ENCODE measurements at places on chromosomes 5 and 9.

DNA sequence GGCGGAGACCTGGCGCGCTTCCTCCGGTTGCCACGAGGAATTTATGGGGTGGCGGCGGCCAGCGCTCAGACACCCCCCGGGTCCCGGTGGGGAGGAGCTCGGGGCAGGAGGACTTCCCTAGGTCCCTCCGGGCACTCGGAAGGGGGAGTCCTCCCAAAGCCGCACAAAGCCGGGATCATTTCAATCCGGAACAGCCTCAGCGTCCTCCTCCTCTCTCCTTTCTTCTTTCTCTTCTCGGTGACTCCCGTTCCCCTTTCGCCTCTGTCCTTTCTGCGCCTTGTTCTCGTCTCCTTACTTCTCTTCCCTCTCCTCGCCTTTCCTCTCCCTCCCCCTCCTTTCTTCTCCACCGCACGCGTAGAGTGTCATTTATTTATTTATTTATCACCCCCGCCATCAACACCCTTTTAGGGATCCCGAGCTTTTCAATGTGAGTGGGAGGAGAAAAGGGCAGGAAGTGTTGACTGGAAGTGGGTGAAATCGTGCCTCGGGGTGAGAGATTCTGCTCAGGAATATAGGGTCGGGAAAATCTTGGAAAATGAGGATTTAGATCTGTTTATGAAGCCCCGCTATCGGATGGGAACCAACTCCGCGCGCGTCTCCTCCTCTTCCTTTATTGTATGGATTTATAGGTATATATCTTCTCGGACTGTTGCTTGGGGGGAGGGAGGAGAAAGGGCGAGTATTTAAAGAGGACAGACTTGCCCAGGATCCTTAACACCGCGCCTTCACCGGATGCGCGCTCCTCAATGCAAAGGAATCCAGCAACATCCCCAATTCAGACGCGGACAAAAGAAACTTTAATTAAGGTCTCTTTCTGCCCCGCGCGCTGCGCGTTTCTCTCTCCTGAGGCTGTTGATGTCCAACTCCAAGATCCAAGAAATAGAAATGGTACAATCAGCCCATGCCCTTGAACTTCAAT, 2.0 kb upstream of the ZNF462 start:
- no peak for DNase-seq

DNA sequence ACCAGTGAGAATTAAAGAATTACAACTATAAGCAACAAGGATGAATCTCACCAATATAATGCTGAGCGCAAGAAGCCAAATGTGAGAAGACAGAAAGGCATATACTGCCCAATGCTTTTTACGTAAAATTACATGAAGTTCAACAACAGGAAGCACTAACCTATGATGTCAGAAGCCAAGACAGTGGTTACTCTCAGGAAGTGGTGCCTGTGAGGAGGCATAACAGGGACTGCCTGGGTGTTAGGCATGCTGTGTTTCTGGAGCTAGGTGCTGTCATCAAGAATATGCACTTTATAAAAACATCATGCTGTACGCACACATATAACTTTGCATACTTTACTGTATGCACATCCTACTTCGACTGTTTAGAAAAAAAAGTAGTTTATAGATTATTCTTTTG, 30.1 kb downstream of the FRMD3 start:
- no peak for DNase-seq

GRCh38 chr9:119366909-119367682, 2.1 kb downstream of the BRINP1 start:
- no peak for DNase-seq

DNA sequence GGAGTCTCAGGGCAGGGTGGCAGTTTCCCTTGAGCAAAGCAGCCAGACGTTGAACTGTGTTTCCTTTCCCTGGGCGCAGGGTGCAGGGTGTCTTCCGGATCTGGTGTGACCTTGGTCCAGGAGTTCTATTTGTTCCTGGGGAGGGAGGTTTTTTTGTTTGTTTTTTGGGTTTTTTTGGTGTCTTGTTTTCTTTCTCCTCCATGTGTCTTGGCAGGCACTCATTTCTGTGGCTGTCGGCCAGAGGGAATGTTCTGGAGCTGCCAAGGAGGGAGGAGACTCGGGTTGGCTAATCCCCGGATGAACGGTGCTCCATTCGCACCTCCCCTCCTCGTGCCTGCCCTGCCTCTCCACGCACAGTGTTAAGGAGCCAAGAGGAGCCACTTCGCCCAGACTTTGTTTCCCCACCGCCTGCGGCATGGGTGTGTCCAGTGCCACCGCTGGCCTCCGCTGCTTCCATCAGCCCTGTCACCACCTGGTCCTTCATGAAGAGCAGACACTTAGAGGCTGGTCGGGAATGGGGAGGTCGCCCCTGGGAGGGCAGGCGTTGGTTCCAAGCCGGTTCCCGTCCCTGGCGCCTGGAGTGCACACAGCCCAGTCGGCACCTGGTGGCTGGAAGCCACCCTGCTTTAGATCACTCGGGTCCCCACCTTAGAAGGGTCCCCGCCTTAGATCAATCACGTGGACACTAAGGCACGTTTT, 3.5 kb upstream of the PHYHD1 start:
- no peak for DNase-seq

GRCh38 chr5:171850324-171850947, 64.8 kb downstream of the SMIM23 start:
- DNase-seq = no peak
